Ascending aorta (tissue), 2 donors: ENCODE measurements at places on chromosomes 3 and 15.
A peak's percentile ranks its signal among the peaks of the same experiment; 100 is the strongest.

- peak; percentile 82 for DNase-seq
- no peaks in the 10 kb centered on the region for H3K36me3 ChIP-seq
- no peak overlapping the region for H3K4me3 ChIP-seq
- H3K4me1 ChIP-seq = peaks cover 20% of the 10 kb centered on the region
- H3K27me3 ChIP-seq = no peaks in the 10 kb centered on the region
- H3K27ac ChIP-seq = peak overlapping the region; percentile 91
Observed at GRCh38 chr3:45646051-45646585, 43.1 kb upstream of the SACM1L start.

- H3K36me3 ChIP-seq = no peaks in the 10 kb centered on the region
- H3K27me3 ChIP-seq = no peaks in the 10 kb centered on the region
- no peaks in the 10 kb centered on the region for H3K4me1 ChIP-seq
- no peak for DNase-seq
- no peak overlapping the region for H3K27ac ChIP-seq
Observed at GRCh38 chr3:54343495-54343894, 221.1 kb downstream of the CACNA2D3 start.

DNA sequence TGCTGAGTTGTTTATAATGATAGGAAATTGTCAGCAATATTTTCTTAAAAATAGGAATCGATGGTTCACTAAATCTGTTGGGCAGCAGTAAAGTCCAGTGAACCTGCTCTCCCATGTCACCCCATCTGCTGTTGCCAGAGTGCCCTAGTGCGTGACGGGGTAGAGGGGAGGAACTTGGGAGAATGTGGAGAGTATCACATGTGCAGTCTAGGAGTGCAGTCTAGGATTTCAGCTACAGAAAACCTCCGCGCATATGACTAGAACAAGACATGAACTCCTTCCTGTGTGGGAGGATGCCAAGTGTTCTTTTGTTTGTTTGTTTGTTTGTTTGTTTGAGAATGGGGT, 74.6 kb upstream of the ACAD9 start:
- no peak overlapping the region for H3K27ac ChIP-seq
- peaks cover 37% of the 10 kb centered on the region for H3K4me1 ChIP-seq
- no peaks in the 10 kb centered on the region for H3K27me3 ChIP-seq
- H3K36me3 ChIP-seq = peaks cover 12% of the 10 kb centered on the region
- no peak for DNase-seq

GRCh38 chr15:85164841-85165466, 183.3 kb downstream of the PDE8A start:
- no peaks in the 10 kb centered on the region for H3K27me3 ChIP-seq
- no peak for DNase-seq
- H3K4me3 ChIP-seq = no peak overlapping the region
- H3K27ac ChIP-seq = no peak overlapping the region
- H3K4me1 ChIP-seq = no peaks in the 10 kb centered on the region
- H3K36me3 ChIP-seq = no peaks in the 10 kb centered on the region

GRCh38 chr3:45499529-45499928, 95.0 kb upstream of the LIMD1 start:
- no peaks in the 10 kb centered on the region for H3K36me3 ChIP-seq
- DNase-seq = no peak
- H3K4me3 ChIP-seq = no peak overlapping the region
- H3K4me1 ChIP-seq = no peaks in the 10 kb centered on the region
- H3K27me3 ChIP-seq = no peaks in the 10 kb centered on the region

GRCh38 chr15:65881766-65882434, 12.6 kb downstream of the RAB11A start:
- H3K4me1 ChIP-seq = no peaks in the 10 kb centered on the region
- no peak overlapping the region for H3K4me3 ChIP-seq
